ENCODE measurements at places on chromosomes 2 and 18. TPM values are rescaled to one million over a fixed set of nuclear protein-coding genes. Genes with fewer than 3 reads are reported as not detected.

Gene POMC
- total RNA-seq, result 5.4 TPM

DNA sequence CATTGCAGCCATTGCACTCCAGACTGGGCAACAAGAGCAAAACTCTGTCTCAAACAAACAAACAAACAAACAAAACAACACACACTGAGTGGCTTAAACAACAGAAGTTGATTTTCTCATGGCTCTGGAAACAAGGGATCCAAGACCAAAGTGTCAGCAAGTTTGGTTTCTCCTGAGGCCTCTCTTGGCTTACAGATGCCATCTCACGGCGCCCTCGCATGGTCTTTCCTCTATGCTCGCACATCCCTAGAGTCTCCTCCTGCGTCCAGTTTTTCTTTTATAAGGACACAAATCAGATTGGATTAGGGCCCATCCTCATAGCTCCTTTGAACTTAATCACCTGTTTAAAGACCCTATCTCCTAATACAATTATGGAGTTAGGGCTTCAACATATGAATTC, 133.4 kb upstream of the LRRTM1 start:
- no peak for DNase-seq

DNA sequence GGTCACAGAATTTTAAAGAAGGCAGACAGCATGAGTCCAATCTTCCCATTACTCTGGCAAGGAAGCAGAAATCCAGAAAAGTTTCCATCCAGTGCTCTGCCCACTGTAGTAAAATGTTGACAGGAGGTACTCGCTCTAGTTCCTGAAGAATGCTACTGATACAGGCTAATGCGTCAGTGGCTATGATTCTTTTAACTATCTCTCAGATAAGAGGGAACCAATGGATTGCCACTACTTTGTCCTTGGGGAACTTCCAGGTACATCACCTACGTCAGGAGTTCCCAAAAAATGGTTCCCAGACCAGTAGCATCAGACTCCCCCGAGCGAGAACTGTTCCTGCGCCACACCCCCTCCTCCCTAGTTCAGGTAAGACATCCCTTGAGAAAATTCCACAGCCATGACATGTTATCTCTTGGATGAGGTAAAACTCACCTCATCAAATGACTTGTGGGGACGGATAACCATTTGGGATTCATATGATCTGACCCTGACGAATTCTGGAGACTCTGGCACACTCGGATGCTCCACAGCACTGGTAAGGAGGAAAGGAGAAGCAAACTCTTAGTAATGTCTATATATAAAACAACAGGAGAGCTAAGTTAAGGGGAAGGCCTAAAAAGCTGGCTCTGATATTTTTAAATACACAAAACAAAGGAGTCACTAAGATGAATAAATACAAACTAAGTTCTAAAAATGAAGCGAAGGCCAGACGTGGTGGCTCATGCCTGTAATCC, 16.5 kb downstream of the STARD7 start:
- DNase-seq, result no peak

GRCh38 chr2:109324861-109325260, 195.9 kb downstream of the SH3RF3 start:
- peak; percentile 55 for DNase-seq

Gene TUBA4A
- 201 TPM for total RNA-seq

GRCh38 chr18:24926649-24927048, 425.3 kb downstream of the ZNF521 start:
- no peak for DNase-seq

GRCh38 chr2:235135990-235136561, 184.3 kb downstream of the SH3BP4 start:
- DNase-seq, result peak; percentile 80

- peak; percentile 74 for DNase-seq
Measured at GRCh38 chr2:28333606-28334526, 58.8 kb upstream of the FOSL2 start.

Gene HYCC2
- 13.1 TPM for total RNA-seq

DNA sequence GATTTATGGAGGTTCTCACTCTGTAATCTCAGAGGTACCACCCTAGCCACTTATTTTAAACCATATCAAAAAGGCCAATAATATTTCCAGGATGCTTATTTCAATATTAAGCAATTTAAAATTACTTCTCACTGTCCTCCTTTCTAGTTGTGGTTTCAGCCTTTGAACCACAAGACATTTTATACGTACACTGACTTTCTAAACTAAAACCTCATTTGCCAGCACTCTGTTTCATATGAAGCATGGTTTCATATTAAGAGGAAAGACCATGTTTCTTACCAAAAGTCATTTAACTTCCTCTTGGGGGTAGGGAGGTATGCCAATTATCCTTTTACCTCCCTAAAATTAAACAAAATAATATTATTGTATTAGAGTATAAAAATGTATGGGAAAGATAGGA, 399.8 kb downstream of the CDH7 start:
- DNase-seq, result no peak

- DNase-seq, result peak; percentile 67
Measured at GRCh38 chr18:23498877-23499276, 4.4 kb upstream of the RMC1 start.

DNA sequence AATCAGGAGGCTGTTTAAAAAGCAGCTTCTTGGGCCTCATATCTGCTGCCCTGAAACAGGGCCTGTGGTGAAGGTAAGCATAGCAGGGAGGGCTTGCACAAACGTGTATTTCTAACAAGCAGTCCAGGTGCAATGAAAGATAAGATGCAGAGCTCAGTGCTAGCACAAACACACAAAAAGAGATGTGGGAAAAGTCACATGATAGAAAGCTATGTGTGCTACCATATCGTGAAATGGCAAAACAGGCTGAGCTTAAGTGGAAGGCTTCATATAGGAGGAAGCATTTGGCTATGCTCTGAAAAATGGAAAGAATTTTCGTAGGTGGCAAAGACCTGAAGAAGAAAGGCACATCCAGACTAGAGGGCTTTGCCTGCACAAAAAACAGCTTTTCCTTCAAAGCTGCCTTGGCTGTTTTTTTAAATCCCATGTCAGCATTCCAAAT, 10.2 kb downstream of the RSAD2 start:
- DNase-seq, result no peak

- no peak for DNase-seq
Measured at GRCh38 chr2:120383631-120384340, 37.9 kb downstream of the INHBB start.

- no peak for DNase-seq
Measured at GRCh38 chr18:24731981-24732380, 271.5 kb downstream of the HRH4 start.

- DNase-seq, result no peak
Measured at GRCh38 chr2:64319896-64320295, 134.1 kb upstream of the LGALSL start.

Gene HOXD12
- not detected for total RNA-seq

GRCh38 chr2:1400943-1401735, 12.1 kb upstream of the TPO start:
- no peak for DNase-seq

GRCh38 chr18:5914016-5914415, 18.7 kb upstream of the TMEM200C start:
- DNase-seq, result no peak

GRCh38 chr18:55227771-55228170, 268.5 kb upstream of the CCDC68 start:
- DNase-seq, result no peak

Gene CRYBA2
- total RNA-seq, result not detected

DNA sequence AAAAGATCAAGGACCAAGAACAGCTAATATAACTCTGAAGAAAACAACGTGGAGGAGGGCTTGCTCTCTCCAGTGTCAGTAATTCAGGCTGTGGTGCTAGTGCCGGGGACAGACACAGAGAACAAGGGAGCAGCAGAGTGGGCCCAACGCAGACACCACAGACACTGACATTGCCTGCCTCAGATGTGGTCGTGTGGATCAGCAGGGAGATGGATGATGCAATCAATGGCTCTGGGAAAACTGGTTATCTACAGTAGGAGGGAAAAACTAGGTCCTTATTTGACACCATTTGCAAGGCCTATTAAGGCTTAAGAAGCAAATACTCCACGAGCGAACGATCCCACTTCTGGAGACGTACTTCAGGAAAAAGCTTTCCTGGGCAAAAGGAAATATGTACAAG, 36.1 kb downstream of the HDLBP start:
- no peak for DNase-seq

- DNase-seq, result no peak
Measured at GRCh38 chr18:468955-469790, 31.3 kb downstream of the COLEC12 start.

DNA sequence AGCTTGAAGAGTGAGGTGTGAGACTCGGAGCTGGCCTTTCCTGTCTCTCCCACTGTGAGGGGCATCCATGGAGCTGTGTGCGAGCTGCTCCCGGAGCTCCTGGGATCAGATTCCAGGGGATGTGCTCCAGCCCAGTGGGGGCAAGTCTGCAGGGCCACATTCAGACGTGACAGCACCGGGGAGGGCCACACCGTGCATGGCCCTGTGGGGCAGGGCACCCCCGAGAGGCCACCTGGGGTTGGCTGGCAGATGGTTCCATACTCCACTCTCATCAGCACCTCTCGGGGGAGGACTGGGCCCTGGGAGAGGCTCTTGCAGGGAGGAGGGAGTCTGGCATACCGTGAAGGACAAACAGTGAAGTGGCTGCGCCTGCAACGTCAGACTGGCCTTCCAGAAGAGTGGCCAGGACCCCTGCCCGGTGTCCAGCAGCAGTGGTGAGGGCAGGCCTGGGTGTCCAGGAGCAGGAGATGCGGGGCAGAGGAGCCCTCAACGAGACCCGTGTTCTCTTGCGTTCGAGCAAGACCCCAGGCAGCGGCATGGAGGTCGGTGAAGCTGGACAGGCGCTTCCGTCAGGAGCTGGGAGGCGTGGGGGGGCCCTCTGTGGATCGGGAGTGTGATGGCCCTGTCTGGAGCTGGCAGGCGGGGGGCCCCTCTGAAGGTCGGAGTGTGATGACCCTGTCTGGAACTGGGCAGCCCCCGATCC, 84.3 kb downstream of the ASB1 start:
- no peak for DNase-seq

- no peak for DNase-seq
Measured at GRCh38 chr2:184597571-184597991, 748 bp upstream of the ZNF804A start.

Gene GPBAR1
- 1.4 TPM for total RNA-seq

GRCh38 chr2:119319593-119319992, 47.0 kb downstream of the C2orf76 start:
- DNase-seq, result no peak

DNA sequence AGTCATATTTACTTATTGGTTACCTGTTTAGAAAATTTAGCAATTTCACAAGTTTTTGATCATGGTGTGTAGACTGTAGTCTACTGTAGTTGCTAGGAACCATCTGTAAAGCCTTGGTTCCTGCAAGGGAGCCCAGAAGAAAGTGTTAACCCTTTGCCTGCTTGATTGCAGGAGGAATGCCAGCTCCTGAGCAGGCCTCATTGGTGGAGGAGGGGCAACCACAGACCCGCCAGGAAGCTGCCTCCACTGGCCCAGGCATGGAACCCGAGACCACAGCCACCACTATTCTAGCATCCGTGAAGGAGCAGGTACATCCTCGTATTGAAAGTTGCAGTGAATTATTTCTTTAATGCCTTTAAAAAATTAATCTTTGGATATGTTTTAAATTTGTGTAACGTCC, 76.3 kb downstream of the PKP4 start:
- DNase-seq, result no peak

Gene DNAJC5G
- total RNA-seq, result 1.8 TPM

DNA sequence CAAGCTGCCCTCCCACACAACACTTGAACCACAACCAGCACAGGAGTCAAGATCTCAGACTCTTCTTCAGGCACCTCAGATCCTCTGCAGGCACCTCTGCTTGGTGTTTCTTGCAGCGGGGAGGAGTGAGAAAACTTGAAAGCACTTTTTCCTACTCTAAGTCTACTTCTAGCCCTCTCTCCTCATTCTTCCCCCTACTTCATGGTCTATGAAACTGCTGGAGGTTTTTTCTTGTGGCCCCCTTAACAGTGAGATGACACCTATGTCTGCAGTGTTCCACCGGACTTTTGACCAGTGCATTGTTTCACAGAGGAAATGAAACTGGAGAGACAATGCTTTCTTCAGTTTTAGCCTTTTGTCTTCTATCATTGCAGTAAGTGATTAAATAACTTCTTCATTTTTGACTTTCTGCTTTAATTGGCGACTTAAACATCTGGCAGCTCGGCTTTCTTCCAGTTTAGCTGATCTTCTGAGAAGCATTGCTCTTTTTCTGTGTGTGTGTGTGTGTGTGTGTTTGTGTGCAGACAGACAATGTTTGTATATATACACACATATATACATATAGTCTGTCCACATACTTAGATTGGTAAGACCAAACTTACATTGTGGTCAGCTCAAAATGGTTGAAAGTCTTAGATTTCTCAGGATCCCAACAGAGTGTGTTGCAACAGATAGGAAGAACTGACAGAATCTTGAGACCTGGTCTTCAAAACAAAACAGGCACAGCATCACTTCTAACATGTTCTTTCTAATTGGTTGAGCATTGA, 1474.0 kb upstream of the TMEFF2 start:
- no peak for DNase-seq

DNA sequence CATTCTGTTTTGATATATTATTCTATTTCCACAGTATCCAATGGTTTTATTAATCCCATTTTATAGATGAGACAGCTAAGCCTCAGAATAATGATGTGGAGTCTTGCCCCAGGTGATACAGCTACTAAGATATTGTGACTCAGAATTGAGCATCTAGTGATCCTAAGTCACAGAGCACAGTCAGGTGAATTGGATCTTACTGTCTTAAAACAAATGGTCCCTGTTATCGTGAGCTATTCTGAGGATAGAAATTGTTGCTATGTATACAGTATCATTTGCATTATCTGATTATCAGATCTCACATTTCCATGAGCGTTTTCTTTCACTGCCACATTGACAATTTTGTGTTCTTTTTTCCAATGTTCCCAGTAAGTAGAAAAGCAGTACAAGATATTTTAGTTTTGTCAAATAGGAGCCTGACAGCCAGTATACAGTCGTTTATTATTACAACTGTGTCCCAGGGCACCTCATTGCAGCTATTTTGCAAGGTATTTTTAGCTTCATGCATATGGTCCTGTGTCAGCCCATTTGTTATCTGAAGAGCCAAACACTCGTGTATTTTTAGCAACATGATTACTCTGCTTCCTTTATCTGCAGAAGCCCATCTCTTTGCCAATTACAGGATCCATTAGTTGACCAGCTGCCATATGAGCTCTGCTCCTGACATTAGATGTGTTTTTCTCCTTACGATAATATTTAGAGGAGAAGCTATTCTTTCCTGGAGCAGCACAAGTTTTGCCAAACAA, 25.1 kb upstream of the SGPP2 start:
- no peak for DNase-seq

Data from heart right ventricle (tissue), 16 donors.